HL-60 (cell line): ENCODE measurements at places on chromosomes 5 and 9.

GRCh38 chr9:18985996-18986395, 47.0 kb downstream of the SAXO1 start:
- no peak for DNase-seq

DNA sequence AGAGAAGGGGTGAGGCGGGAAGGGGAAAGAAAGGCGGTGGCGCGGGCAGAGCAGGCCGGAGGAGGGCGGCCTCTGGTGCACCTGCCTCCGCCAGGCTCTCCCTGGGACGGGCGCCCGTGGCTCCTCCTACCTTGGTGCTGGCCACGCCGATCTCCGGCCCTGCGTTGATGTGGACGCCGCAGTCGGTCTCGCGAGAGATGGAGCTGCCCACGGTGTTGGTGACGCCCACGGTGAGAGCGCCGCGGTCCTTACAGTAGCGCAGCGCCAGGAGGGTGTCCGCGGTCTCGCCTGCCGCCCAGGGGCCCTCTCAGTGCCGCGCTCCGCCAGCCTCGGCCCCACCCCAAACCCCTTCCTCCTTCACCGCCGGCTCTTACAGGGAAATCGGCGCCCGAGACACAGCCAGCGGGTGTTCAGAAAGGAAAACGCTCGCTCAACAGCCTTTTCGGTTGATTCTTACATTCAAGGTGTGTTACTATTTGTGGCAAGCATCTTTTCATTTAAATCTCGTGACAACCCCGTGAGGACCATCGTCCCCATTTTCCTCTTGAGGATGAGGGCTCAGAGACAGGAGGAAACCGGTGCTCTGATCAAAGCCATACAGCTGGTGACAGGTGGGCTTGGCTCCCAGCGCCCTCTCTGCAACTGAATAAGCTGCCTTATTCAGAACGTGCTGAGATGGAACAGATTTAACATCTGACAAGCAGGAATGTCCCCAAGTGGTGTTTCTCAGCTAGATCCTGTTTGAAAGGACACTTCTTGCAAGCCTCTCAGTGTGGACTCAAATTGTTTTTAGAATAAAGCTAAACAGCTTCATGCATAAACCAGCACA, 22.0 kb upstream of the MAPK9 start:
- peak; percentile 75 for DNase-seq

- no peak for DNase-seq
Measured at GRCh38 chr9:33858423-33858822, 41.5 kb downstream of the UBE2R2 start.

DNA sequence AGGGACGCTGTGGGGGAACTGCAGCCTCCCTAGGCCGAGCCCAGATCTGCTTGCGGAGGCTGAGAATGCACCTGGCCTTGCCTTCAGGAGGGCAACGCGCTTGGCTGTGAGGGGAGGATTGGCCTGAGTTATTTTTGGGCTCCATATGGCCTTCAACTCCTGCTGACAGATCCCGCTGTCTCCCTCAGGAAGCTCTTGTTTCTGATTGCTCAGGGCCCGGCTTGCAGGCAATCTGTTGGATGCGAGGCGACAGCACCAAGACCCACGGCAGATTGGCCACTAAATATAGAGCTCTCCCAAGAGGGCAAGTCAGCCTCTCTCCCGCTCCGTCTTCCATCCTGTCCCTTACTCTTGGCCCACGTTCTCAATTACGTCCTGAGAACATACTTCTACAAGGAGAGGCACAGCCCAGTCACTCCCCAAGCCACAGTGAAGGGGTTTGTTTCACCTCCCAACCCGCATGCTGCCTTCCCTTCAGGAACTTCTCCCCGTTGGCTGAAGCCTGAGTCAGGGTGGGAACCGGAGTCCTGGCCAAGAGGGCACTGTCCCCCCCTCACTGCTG, 53.6 kb downstream of the RASGEF1C start:
- no peak for DNase-seq

GRCh38 chr5:131684051-131684450, 49.0 kb upstream of the RAPGEF6 start:
- DNase-seq = no peak

- DNase-seq = no peak
Measured at GRCh38 chr5:40474250-40474649, 205.5 kb upstream of the PTGER4 start.
